A549 treated with RU486 at 1 μM for 4 hours (cell line): ENCODE measurements at places on chromosomes 7 and 10. TPM values are rescaled to one million over a fixed set of nuclear protein-coding genes. Genes with fewer than 3 reads are reported as not detected.

CFAP70 gene
- total RNA-seq: 0.11 to 0.16 TPM (median 0.14 TPM) in 5 replicates

NOLC1 gene
- 174 to 199 TPM (median 189 TPM) in 5 replicates for total RNA-seq

SEM1 gene
- 345 to 706 TPM (median 390 TPM) in 5 replicates for total RNA-seq

KCP gene
- 0.08 to 0.18 TPM (median 0.14 TPM) in 5 replicates for total RNA-seq

HGF gene
- not detected in 5 replicates for total RNA-seq
